ENCODE measurements at places on chromosomes 2 and 18.
A peak's percentile ranks its signal among the peaks of the same experiment; 100 is the strongest.

GRCh38 chr2:235480614-235481013 lies 13.2 kb upstream of the AGAP1 start:
- no peak for DNase-seq

- no peak for DNase-seq
These were observed 54.4 kb downstream of the MTHFD2 start for GRCh38 chr2:74252862-74253261.

DNA sequence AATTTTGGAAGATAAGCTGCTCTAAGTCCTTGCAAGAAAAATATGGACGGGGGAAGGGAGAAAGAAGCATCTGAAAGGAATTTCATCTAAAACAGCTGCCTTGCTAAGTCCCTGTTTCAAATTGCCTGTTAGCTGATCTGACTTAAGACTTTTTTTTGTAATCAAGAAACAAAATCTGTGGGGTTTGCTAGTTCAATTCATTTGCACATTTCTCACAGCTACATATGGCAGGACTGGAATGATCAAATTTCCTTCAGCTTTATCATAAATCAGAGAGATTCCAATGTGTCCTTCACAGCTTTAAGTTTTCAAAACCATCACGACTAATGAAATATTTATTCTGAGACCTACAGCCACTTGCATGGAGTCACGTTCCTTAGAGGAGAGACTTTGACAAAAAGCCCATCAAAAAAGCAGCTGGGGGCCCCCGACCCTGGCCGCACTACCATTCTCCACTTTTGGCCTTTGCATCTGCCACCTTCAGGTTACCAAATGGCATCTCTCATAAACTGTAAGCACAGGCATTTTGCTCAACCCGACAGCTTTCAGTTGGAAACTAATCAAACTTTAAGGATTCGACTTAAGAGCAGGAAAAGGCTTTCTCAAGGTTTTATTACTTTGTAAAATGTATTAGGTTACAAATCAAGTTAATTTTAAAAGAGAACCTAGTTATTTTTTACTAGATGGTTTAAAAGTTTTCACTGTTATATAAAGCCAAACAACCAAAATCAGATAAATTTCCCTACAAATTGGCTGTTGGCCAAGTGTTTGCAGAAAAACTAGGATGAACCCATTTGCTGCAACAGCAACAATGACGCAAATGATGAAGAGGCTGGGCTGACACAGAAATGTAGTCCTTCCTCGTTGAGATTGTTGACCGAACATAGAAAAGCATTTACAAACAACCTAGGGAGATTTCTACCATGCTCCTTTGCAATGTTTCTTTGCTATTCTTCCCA lies 100.4 kb upstream of the RND3 start:
- no peak for DNase-seq

DNA sequence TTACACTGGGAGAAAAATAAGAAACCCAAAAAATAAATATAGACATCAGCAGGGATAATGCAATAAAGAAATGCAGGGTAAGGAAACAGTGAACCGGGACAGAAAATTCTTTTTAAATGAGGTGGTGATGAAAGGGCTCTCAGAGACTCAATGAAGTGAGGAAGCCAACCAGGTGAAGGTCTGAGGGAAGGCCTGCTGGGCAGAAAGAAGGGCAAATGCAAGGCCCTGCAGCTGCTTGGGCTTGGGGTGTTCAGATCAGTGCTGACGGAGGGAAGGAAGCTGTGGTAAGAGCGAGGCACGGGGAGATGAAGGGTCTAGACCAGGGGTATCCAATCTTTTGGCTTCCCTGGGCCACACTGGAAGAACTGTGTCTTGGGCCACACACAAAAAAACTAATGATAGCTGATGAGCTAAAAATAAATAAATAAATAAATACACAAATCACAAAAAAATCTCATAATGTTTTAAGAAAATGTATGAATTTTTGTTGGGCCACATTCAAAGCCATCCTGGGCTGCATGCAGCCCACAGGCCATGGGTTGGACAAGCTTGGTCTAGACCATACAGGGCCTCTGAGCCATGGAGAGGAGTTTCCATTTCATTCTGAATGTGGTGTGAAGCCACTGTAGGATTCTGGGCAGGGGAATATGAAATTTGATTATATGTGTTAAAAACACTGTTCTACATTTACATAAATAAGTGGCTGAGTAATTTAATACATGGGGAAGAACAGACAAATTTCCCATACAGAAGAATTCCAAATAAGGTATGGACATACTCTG lies 96.3 kb upstream of the DNMT3A start:
- no peak for DNase-seq

- no peak for DNase-seq
These were observed 492.1 kb upstream of the MYT1L start for GRCh38 chr2:2823061-2823753.

- peak; percentile 87 for DNase-seq
These were observed 18.5 kb upstream of the IGFBP5 start for GRCh38 chr2:216713691-216714336.

- no peak for DNase-seq
These were observed 426.4 kb upstream of the ID2 start for GRCh38 chr2:8255448-8255800.

- no peak for DNase-seq
These were observed 702.2 kb downstream of the RNF144A start for GRCh38 chr2:7619203-7619970.

DNA sequence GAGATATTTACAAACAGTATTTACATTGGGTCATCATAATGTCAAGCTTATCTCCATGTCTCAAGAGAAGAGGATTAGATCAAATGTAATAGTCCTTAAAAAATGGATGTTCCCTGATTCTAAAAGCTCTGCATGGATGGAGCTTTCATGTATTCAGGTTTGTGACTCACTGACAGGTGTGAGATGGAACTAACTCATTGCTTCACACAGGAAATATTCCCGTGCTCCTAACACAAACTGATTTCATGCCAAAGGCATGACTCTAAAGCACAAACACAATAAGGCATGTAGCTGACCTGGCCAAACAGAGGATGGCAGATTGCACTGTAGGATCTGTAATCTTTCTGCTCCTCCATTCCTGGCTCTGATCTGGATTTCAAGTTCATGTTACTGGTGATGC lies 110.0 kb downstream of the ALK start:
- no peak for DNase-seq

GRCh38 chr2:37645362-37645761 lies 26.1 kb downstream of the CDC42EP3 start:
- peak; percentile 58 for DNase-seq

DNA sequence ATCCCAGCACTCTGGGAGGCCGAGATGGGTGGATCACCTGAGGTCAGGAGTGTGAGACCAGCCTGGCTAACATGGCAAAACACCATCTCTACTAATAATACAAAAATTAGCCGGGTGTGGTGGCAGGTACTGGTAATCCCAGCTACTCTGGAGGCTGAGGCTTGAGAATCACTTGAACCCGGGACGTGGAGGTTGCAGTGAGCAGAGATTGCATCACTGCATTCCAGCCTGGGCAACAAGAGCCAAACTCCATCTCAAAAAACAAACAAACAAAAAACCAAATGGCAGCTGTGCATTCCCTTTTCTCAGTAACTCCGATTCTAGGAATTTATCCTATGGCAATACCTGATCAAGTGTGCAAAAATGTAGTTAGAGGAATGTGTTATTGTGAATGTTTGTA lies 4.7 kb upstream of the GRHL1 start:
- no peak for DNase-seq

GRCh38 chr18:23682045-23682444 lies 7.2 kb upstream of the LAMA3 start:
- DNase-seq, result peak; percentile 53

- DNase-seq, result no peak
These were observed 379.0 kb downstream of the IRS1 start for GRCh38 chr2:226420646-226421045.

GRCh38 chr18:76983613-76984051 lies 149.0 kb downstream of the MBP start:
- no peak for DNase-seq

DNA sequence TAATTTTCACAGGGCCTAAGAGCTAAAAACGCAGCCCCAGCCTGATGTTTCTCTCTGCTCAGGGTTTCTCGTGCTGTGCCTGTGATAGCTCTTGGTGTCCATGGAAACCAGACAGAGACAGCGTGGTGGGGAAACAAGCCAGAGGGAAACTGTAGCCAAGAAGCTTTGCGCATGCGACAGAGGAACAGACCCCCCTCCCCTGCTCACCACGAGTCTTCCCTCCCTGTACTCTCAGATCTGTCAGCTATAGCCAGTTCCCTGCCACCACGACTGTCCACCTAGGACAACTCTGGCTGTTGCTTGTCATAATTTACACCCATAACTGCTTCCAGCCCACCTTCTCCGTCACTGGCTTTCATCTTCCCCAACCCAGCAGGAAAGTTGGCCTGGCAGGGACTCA lies 13.2 kb upstream of the DNAJC27 start:
- no peak for DNase-seq

DNA sequence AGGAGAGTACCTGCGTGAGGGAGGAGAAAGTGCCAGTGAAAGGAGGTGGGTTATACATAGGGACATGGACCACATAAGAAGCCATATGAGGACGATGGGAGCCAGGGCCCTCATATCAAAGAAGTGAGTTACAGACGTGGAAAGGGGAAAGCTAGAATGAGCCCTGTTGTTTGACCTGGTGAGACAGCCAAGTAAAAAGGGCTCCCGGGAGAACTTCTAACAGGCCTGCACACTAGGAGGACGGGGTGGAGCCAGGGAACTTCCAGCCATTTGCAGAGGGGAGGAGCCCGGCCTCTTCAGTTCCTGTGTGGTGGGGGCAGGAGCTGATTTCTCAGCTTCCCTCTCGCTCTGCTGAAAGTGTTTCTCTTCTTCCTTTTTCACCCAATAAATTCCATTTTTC lies 84.1 kb upstream of the SLC66A3 start:
- DNase-seq, result peak; percentile 3

- no peak for DNase-seq
These were observed 688.8 kb upstream of the PIK3C3 start for GRCh38 chr18:41266204-41266603.

DNA sequence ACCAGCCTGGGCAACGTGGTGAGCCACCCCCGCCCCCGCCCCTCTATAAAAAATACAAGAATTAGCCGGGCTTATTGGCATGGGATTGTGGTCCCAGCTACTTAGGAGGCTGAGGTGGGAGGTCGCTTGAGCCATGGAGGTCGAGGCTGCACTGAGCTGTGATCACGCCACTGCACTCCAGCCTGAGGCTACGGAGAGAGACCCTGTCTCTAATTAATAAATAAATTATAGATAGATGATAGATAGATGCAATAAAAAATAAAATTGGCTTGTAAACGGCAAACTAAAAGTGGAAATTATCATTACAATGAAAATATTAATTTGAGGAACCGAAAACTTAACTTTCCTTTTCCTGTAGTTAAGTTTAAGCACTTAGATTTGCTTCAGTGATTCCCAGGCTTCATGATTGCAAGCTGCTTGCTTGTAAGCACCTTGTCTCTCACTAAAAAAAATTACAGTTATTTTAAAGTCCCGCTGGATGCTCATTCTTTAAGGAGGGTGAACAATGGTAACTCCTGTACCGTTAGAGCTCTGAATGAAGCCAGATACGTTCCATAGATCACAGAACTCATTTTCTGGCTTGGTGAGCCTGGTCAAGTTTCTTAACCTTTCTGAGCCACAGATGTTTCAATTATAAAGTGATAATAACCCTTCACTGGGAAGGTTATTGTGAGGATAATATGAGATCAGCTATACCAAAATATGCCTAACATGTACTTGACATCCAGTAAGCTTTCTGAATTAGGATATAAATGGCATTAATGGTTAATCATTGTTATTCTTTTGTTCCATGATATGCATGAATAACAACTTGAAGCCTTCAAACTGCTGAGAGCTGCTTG lies 9.3 kb upstream of the NARS1 start:
- DNase-seq, result no peak

GRCh38 chr2:102034683-102035548 lies 43.2 kb downstream of the IL1R2 start:
- DNase-seq, result no peak

DNA sequence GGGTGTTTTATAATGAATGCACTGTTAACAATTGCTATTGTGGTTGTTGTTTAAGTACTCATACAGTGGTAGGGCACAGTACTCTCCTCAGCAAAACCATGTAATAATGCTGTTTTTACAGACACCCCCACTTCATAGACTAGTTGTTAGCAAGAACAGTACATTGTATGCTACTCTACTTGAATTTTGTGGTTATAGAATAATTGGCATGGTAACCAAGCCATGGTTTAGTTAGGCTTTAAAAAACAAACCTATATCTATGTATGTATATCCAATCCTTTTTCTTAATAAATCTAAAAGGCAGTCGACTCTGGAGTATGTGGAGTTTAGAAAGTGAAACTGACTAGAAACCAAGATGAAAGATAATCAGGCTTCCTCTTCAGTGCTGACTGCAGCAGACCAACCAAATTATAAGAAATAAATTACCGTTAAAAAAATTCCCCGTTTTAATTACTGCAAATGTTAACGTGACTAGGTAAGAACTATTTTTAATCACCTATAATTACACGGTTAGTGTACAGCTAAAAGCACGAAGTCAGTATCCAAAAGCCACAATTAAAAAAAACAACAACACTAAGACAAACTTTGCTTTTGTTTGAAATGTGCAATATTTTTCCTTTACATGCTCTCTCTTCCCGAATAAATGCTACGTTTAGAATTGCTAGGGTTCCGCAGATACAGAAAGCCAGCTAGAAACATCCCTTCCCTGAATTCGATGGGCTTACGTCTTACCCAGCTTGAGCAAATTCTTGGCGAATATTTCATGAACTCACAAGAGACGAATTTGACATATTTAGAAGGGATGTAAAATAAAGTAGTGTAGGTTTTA lies 113.3 kb upstream of the SERTAD2 start:
- DNase-seq, result peak; percentile 33

DNA sequence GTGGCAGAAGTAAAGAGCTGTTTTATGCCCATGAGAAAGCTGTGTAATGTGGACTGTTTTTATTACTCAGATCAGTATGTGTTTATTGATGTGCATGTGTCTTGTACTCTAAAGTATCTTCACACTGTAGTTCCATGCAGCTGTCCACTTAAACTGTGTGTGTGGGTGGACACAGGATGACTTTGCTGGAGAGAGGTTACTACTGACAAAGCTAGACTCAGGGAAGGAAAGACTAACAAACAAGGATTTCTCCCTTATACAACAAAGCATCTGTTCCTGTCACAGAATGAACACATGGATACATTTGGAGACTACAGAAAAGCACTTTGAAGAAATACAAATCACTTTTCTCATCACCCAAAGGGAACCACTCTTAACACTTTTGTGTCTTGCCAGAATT lies 10.0 kb downstream of the FHOD3 start:
- no peak for DNase-seq

- peak; percentile 26 for DNase-seq
These were observed 22.7 kb upstream of the PDIA6 start for GRCh38 chr2:10835052-10835970.

DNA sequence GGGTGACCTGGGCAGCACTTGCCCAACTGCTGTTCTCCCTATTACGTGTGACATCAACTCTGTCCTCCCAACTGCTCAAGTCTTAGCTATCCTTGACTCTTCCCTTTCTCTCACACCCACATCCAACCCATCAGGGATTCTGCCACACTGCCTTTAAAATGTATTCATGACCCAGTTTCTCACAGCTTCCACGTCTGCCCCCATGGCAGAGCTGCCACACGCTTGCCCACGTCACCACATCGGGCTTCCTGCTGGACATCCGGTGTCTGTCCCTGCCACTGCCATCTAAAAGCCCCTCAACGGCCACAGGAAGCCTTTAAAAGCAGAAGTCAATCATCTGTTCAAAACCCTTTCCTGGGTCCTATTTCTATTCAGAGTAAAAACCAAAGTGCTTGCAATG lies 233.1 kb upstream of the POU3F3 start:
- DNase-seq, result no peak

- peak; percentile 45 for DNase-seq
These were observed 6.0 kb upstream of the ALPP start for GRCh38 chr2:232372231-232373208.

Data from NCI-H226 (cell line).